ENCODE measurements at places on chromosomes 5 and 9. TPM values are rescaled to one million over a fixed set of nuclear protein-coding genes. Genes with fewer than 3 reads are reported as not detected.

- DNase-seq: peak; percentile 54
Measured at GRCh38 chr9:88773627-88774244, 217.5 kb upstream of the S1PR3 start.

GRCh38 chr9:16085167-16085726 lies 532.4 kb downstream of the CCDC171 start:
- DNase-seq: no peak

DNA sequence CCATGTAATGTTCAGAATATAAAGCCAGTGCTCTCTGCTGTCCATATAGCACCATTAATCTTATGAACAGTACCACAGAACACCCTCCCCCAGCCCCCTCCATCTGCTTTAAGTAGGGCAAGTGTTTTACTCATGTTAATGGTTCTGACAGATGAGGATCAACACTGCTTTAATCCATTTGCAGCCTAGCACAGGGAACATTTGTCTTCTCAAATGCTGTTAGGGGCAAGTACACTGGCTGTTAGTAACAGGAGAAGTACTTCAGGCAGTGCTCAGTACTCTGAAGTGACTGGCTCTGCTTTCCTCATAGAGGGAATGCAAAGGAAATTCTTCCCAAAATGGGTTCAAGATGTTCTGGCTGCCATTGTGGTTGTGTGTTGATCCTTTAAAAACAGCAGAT lies 202.6 kb downstream of the DCP2 start:
- no peak for DNase-seq

The REEP2 gene
- 0.81 TPM for total RNA-seq

DNA sequence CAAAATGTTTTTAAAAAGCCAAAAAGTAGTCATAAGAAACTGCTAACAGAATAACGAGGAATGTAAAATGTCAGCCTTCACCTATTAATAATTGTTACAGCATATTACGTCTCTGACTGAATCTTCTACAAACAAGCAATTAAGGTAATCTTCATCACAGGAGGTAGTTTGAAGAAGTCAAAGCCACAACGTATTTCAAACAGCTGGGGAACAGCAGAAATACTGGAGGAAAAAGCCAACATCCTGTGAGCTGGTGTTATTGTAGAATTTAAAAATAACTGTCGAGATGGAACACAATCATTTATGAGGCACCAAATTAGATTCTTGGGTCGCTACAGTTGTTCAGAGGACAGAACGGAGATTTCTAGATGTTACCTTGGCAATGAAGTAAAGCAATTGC lies 450.5 kb downstream of the AGTPBP1 start:
- no peak for DNase-seq

- DNase-seq: no peak
Measured at GRCh38 chr9:27634879-27635278, 61.6 kb upstream of the C9orf72 start.

- no peak for DNase-seq
Measured at GRCh38 chr9:124386201-124386600, 29.0 kb downstream of the PSMB7 start.

GRCh38 chr5:35488791-35489190 lies 128.9 kb upstream of the SPEF2 start:
- no peak for DNase-seq

- no peak for DNase-seq
Measured at GRCh38 chr5:130693509-130693908, 471.5 kb downstream of the HINT1 start.

DNA sequence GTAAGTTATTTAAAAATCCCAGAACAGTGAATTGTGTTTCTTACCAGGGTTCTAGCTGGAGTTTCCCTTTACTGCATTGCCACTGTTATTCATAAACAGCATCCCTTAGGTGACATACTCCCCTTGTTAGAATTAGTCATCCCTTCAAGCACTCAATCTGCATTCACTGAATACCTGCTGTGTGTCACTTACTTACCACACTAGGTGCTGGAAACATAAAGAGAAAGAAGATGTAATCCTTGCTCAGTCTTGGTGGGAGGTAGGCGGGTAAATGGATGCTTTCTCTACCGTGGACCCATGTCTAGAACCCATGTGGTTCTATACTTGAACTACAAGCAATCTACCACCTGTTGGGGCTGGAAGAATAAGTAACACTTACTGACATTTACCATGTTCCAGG lies 371.6 kb downstream of the KDM4C start:
- no peak for DNase-seq

The ACTBL2 gene
- 0.10 TPM for total RNA-seq

The DOK3 gene
- total RNA-seq: 6.0 TPM

The NDUFB6 gene
- 56.1 TPM for total RNA-seq

GRCh38 chr9:134967547-134967930 lies 49.8 kb upstream of the FCN1 start:
- no peak for DNase-seq

- DNase-seq: peak; percentile 70
Measured at GRCh38 chr9:111969061-111969460, 72.4 kb downstream of the UGCG start.

DNA sequence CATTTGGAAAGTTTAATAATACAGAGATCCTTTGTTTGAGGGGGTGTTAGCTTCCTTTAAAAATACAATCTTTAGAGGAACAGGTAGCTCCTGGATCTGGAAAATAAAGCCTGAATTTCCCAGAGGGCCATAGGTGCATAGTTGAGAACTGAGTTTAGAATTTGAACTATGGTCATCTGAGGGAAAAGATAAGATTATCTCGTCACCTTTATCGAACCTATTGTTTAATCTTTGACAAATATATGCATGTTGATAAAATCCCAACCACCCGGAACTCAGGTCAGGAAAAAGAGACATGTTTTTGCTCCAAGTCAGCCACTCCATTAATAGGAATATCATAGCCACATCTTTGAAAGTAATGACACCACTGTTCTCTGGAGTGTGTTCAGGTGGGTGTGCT lies 91.7 kb upstream of the FAM169A start:
- DNase-seq: no peak

GRCh38 chr5:54930736-54931135 lies 54.7 kb downstream of the ESM1 start:
- DNase-seq: no peak

DNA sequence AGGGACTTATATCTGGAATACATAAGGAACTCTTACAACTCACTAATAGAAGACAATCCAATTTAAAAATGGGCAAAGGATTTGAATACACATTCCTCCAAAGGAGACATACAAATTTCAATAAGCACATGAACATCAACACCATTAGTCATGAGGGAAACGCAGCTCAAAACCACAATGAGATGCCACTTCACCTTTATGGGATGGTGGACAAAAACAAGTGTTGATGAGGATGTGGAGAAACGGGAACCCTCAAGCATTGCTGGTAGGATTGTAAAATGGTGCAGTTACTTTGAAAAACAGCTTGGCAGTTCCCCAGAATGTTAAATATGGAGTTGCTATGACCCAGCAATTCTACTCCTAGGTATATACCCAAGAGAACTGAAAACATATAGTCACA lies 72.7 kb upstream of the IER5L start:
- DNase-seq: peak; percentile 25

GRCh38 chr9:88966894-88967676 lies 24.2 kb upstream of the S1PR3 start:
- no peak for DNase-seq

The GRM6 gene
- total RNA-seq: not detected

DNA sequence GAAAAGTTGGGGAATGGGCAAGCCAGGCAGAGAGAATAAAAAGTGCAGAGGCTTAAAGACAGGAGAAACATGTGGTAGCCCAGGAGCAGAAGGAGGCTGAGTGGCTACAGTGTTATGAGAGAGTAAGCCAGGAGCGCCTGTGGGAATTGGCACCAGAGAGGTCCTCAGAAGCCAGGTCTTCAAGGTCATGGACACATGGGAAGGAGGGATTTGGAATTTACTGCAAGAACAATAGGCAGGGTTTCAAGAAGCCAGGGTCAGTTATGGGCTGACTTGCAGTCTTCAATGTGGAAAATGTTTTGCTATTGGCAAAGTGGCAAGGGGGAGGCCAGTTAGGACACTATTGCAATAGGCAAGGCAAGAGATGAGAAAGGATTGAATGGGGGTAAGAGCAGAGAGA lies 29.3 kb downstream of the ERAP1 start:
- no peak for DNase-seq

Data from MCF 10A (cell line).